ENCODE measurements at places on chromosomes 4 and X.

GRCh38 chrX:37755025-37755424 is 24.8 kb upstream of the CYBB start:
- no peak for DNase-seq

DNA sequence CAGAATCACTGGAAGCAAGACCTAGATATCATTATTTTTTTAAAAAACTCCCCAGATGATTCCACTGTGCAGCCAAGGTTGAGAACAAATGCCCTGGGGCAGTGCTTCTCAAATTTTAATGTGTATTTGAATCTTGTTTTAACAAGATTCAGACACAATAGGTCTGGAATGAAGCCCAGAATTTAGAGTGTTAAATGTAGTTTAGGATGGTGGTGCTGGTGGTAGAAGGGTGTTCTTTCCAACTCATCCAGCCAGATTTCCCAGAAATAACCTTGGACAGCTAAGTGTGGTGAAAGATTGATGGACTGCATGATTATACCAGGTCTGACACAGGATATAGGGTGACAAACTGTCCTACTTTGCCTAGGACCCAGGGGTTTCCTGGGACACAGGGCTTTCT is 120.1 kb upstream of the MED14 start:
- no peak for DNase-seq

DNA sequence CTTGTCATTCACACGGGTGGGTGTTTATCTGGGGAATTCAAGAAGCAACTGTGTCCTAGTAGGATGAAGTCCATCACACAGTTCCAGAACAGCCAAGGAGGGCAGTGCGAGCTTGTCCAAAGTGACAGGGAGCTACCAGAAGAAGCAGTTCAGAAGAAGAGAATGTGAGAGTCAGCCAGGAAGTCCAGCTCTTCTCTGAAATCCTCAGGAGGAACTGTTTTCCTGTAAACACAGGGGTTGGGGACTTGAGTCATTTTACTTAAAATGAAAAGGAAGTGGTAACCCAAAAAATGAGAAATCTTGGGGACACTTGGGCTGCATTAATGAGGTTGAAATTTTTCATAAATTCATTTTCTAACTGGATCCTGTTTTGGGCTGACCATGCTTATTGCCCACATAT is 8.2 kb upstream of the TLR10 start:
- DNase-seq, result no peak

- DNase-seq, result no peak
These were observed 21.0 kb upstream of the BMP15 start for GRCh38 chrX:50889582-50889981.
